Renal pelvis (tissue), 12 donors: ENCODE measurements at places on chromosomes 4 and X.

DNA sequence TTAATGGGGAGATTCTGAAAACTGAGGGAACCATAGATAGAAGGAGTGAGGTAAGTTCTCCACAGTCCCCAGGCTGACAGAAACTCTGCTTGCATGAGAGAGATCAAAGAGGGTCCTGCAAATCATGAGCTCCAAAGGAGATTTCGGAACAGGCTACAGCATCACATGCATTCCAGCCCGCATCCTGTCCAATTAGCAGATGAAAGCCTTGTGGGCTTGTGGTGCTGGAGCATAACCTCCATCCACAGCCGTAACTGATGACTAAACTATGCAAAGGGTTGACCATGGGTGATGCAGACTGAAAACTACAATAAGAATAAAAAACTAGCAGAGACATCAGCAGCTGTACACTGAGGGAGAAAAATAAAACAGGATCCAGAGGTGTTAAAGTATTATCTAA, 654.5 kb downstream of the TLL1 start:
- no peak for DNase-seq

- no peak for DNase-seq
These were observed 36.4 kb upstream of the MSANTD1 start for GRCh38 chr4:3212391-3213105.

GRCh38 chrX:118062817-118063615, 53.6 kb downstream of the KLHL13 start:
- DNase-seq, result no peak

GRCh38 chr4:55507612-55508011, 39.1 kb downstream of the CLOCK start:
- DNase-seq, result no peak

DNA sequence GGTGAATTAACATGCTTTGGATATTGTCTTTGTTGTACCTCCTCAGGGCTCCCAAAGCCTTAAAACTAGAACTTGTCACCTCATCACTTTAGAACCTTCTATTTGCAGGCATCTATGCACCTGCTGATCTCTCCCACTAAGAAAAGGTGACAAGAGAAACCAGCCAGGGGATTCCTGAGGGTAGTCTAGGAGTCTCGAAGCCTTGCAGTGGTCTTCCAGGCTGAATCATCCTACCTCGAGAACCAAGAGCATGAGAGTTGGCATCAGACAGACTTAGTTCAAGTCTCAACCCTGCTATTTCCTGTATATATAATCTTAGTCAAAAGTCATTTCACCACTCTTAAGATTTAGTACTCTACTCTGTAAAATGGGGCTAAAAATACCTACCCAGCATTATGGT, 29.6 kb downstream of the RTL5 start:
- DNase-seq, result no peak

DNA sequence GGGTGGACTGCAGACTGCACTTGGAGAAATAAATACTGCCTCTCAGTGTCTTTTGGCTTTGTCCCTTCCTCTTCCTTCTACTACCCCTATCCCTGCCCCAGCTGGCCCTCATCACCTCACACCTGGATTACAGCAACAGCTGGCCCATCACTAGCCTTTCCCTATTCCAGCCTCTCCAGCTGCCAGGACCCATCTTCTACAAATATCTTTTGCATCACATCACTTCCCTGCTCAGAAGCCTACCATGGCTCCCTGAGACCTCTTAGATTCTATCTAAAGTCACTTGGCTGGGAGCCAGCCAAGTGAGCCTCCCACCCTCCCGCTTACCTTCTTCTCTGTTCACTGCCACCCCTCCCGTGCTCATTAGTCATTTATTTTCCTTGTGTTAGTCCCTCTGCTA, 66.8 kb downstream of the TSC22D3 start:
- DNase-seq, result no peak

DNA sequence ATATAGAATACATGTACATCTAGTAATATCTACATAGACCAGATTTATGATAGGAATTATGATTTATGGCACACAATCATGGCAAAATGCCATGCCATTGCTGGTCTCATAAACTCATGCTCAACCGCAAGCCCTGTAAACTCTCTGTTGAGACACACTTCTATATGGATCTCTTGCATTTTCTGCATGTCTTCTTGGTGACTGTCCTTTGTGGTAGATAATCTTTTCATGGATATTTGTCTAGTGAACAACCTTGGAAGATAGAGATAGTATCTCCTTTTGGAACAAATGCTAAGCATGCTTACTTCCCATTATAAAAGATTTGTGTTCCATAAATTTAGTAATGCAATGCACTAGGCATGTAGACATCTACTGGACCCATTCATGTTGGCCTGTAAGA, 328.0 kb downstream of the NAF1 start:
- DNase-seq, result no peak

DNA sequence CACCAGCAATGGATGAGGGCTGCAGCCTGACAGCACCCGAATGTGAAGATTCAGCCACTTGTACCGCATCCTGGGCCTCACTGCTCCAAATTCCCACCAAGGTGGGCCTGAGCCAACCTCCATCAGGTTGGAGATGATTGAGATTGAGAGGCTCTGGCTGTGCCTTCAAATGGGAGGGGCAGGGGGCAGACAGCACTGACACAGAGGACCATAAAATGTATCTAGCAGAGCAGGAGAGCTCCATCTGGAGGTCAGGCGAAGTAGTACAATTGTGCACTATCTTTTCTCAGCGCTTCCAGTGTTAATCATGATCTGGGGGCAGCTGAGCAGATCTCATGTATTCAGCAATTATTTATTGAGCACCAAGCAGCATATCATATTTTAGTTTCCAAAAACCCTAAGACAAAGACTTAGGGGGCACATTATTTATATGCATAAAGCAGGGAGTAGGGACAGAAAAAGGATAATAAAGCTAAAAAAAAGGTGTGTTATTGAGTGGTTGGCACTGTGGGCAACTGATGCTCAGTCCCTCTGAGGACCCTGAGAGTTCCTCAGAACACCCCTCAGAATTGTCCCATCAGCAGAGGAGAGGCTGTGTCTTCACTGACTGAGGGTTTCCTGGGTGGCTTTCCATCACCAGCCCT, 31.6 kb upstream of the C1QTNF7 start:
- DNase-seq, result no peak

GRCh38 chr4:81923140-81923539, 450.7 kb downstream of the HNRNPD start:
- no peak for DNase-seq

DNA sequence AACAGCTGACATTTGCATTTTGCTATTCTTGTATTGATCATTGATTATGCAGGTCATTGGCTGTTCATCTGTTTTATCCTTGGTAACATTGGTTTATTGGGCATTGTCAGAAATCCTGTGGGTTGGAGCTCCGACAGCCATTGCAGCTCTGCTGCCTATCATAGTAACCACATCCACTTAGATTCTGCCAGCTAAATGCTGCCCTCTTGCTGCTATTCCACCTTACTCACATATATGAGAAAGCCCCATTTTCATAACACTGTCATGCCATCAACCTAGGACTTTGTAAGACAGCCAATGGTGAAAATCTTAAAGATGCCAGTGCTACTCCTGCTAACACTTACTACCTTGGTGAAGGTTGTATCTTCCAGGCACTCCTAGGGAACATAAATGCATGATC, 187.3 kb upstream of the CXCL13 start:
- no peak for DNase-seq

GRCh38 chr4:25925486-25926201, 11.6 kb downstream of the SMIM20 start:
- no peak for DNase-seq

DNA sequence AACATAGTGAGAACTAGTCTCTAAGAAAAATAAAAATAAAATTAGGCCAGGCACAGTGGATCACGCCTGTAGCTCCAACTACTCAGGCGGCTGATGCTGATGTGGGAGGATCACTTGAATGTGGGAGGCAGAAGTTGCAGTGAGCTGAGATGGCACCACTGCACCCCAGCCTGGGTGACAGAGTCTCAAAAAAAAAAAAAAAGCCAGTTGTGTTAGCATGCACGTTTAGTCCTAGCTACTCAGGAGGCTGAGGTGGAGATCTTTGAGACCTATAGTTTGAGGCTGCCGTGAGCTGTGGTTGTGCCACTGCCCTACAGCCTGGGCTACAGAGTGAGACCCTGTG, 2.5 kb downstream of the DCK start:
- no peak for DNase-seq
